ENCODE measurements at places on chromosomes 12 and 14. TPM values are rescaled to one million over a fixed set of nuclear protein-coding genes. Genes with fewer than 3 reads are reported as not detected.

E2F7 gene
- polyA plus RNA-seq: 9.9 TPM

- DNase-seq: no peak
Observed at GRCh38 chr12:53564941-53565340, 57.7 kb upstream of the NPFF start.

ANKS1B gene
- 17.3 TPM for polyA plus RNA-seq

- no peak for DNase-seq
Observed at GRCh38 chr12:61563665-61564450, 696.3 kb upstream of the USP15 start.

GRCh38 chr12:20629414-20630156, 65.5 kb upstream of the SLCO1C1 start:
- no peak for DNase-seq

- no peak for DNase-seq
Observed at GRCh38 chr14:71142375-71143038, 235.2 kb downstream of the PCNX1 start.

- no peak for DNase-seq
Observed at GRCh38 chr12:104399740-104400612, 56.8 kb upstream of the CHST11 start.

DNA sequence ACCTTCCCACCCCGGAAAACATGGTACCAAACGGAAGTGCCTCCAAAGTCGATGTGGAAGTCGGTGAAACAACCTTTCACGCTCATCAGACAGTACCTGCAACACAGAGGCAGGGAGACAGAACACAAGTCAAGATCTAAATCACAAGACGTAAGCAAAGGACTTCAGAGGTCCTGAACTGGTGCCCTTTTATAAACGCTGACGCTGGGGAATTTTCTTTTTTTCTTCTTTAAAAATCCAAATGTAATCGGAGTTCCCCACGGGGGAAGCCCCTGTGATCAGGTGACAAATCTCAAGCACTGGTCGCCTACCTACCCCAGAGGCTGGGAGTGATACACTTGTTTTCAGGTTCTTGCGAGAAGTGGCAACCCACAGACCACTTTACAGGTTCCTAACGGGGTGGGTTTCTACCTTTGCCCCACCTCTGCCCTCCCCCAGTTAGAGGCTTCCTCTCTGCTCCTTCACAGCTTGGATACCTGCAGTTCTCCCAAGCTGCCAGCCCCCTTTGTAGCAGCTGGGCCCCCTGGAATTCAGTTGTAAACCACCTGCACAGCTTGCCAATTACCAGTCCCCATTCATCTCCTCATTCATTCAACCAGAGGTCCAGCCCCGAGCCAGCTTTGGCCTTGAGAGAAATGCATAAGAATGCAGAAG, 46.2 kb downstream of the KDM2B start:
- no peak for DNase-seq

DNA sequence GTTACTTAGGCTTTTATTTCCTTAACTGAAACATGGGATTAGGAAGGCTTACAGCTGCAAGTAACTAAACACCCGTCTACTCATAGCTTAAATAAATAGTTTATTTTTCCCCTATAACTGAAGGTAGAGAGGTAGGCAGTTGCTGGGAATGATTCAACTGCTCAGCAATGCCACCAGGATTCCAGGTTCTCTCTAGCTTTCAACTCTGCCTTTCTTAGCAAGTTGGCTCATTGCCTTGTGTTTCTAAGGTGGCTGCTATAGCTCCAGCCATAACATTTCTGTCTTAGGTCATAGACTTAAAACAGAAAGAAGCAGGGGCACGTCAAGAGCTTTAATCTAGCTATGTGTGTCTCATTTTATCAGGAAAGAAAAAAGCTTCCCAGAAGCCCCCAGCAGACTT, 103.7 kb upstream of the MDM1 start:
- no peak for DNase-seq

GRCh38 chr14:51593397-51593796, 58.3 kb upstream of the FRMD6 start:
- DNase-seq: no peak

PRH2 gene
- polyA plus RNA-seq: 0.74 TPM

KRT6B gene
- polyA plus RNA-seq: not detected

- no peak for DNase-seq
Observed at GRCh38 chr14:74867673-74868072, 8.3 kb downstream of the PROX2 start.

GRCh38 chr12:115074617-115075016, 390.6 kb upstream of the TBX3 start:
- no peak for DNase-seq

GRCh38 chr12:107225635-107226034, 132.3 kb upstream of the CRY1 start:
- DNase-seq: no peak

DNA sequence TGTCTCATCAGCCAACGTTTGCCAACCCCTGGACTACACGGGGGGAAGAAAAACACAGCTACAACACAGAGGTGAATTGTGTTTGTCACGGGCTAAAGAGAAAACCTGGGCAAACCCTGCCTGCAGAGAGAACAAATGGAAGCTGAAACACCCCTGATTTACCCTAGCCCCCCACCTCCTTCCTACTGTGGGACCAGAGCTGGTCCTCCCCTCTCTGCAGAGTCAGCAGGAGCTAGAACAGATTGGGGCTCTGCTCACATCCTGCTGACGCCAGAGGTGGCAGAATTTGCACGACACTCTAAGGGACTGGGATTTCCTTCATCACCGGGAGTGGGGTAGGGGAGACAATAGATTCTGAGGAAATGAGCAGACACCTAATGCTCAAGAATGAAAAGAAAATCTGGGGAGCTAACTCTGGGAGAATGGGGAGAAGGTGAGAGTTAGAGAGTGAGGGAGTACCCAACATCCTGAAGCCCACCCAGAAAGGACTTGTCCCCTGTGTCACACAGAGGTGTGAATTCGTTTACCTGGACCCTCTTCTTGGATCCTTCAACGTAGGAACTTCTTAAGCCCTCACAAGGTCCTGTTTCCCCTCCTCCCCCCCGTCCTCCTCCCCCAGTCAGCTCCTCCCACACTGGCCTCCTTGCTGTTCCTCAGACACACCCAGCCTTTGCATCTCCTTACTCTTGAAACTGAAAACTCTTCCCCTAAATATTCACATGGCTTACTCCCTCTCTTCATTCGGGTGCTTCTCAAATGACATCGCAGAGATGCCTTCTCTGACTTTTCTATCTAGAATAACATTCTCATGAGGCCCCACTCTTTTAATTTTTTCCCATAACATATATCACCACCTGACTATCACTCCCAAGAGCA, 26.2 kb upstream of the CDKN3 start:
- no peak for DNase-seq

All from left lung (tissue), 14 donors.